ENCODE measurements at places on chromosomes 13 and 19. TPM values are rescaled to one million over a fixed set of nuclear protein-coding genes. Genes with fewer than 3 reads are reported as not detected.

The PODNL1 gene
- polyA plus RNA-seq: 1.7 TPM

The ZNF230 gene
- polyA plus RNA-seq: 1.8 TPM

DNA sequence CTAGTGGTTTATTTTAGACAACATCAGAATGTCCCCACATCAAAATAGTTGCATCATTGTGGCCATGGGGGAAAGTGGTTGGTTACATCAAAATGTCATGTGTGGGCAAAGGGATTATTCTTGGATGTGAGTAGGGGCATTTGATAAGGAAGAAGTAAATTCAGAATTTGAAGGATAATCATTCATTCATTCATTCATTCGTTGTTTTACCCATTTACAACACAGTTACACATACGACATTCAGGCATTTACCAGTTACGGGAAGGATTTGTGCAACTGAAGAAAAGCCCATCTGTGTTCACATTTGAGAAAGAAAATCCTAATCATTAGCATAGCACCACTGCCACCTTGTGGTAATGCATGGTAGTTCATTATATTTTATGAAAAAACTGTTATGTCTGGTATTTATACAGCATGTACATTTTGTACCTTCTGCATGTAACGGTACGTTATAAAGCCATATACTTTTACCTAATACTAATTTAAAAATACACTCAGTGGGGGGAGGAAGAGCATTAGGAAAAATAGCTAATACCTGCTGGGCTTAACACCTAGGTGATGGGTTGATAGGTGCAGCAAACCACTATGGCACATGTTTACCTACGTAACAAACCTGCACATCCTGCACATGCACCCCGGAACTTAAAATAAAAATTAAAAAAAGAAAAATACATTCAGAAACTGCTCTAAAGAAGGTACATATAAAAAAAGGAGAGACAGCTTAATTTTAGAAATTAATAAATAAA is 62.1 kb downstream of the DGKH start:
- DNase-seq: no peak

GRCh38 chr13:33379608-33380007 is 94.1 kb upstream of the STARD13 start:
- no peak for DNase-seq

- no peak for DNase-seq
Observed at GRCh38 chr13:40432018-40432978, 234.1 kb downstream of the FOXO1 start.

All from heart left ventricle (tissue), 16 donors.